Caudate nucleus (tissue), 63 donors: ENCODE measurements at places on chromosomes 2 and 18.

DNA sequence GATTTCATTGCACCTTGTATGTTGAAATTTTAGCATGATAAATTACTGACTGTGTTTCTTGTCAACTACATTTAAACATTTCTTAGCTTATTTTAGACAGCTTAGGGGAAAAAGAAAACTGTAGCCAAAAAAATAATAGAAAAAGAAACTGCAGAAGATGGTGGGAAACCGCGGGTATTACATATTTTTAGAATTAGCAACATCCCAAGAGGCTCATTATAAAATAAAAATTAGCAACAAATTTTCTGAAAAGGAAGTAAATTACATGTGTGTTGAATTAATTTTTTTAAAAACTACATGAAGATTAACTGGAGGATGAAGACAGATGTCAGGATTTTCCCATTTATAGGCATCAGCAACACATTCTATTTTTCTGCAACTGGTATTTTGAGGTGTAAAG, 4.3 kb downstream of the PELI1 start:
- no peak for DNase-seq

DNA sequence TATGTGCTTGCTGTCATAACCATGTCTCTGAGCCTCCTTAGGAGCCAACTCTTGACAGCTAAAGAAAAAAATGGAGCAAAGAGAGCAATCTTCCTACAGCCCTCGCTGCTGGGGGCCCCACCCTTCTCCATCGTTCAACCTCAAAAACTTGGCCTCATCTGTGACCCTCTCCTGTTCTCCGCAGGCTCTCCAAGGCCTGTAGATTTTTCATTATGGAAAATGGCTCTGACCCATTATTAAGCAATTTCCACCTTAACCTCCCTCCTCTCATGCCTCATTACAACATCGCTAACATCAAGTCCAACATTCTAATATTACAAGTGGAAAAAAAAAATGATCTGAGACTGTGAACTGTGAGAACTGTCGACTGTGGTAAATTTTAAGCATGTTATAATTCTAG, 98.7 kb downstream of the SLC8A1 start:
- DNase-seq: no peak

DNA sequence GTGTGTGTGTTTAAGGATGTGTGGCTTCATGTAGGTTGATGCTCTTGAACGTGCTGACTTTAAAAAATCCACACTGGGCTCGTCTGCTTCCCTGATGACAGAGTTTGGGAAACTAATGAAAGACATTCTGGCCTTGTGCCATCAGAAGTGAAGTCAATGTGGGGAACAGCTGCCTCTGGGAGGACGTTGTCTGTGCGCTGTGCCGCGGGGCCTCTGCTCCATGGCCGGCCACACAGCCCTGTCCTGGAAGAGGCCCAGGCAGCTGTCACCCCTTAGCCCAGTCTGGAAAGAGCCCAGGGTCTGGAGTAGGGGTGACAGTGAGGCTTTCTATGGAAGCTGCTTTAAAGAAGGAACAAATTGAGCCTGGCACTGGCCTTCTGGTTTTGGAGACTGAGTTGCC, 155.8 kb downstream of the SH3RF3 start:
- peak; percentile 20 for DNase-seq

DNA sequence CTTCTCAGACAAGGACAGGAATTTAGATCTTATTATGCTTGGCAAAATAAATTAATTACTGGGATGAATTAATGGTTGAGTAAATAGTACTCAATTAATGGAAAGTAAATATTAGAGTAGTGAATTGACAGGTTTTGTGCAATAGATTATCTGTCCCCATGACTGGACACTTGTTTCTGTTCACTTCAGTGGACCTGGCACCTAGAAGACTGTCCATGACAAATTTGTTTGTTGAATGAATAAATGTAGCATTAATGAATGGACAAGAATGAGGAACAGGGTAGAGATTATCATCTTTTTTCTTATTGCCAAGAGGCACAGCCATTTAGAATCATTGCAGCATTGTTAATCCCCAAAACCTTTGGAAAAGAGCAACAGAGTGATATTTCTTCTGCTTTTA, 570.0 kb upstream of the CRIM1 start:
- no peak for DNase-seq

GRCh38 chr2:150470435-150470834, 17.0 kb downstream of the RND3 start:
- no peak for DNase-seq

- DNase-seq: no peak
Observed at GRCh38 chr18:69648486-69648885, 247.8 kb downstream of the DOK6 start.

- no peak for DNase-seq
Observed at GRCh38 chr2:112918256-112918655, 7.3 kb downstream of the IL37 start.

DNA sequence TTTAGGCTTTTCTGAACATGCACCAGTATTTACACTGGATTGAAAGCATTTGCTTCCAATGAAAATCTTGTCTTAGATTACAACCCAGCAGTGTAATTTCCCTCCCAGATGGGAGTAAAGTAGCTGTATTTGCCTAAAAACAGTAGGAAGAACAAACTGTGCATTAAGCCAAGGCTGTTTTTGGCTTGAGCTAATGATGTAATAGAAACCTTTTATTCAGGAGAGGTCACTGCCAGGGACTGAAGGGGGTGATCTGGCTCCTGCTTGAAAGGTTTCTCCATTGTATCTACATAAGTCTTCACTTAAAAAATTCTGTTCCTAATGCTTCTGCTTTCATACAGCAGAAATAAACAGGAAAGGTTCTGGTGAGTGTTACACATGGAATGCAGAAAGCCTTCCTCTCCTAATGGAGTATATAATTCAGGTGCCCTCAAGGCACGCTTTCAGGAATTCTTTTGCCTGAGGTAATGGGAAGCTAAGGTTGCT, 74.4 kb downstream of the MEIS1 start:
- no peak for DNase-seq

DNA sequence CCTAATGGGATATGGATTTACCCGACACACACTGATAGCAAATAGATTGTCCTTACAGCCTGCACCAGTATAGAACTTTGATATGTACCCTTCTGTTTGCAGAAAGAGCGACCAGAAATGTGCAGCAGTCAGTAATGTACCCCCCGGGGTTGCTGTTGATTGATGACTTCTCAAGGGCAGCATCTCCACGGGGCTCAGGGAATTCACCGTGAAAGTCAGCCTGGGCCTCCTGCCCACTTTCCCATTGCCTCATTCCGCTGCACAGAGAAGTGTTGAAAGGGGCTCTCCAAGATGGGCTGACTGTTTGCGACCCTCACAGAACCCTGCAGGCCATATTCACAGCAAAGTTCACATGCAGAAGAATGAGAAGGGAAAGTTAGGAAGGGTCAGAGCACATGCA, 241.3 kb downstream of the PRKCE start:
- no peak for DNase-seq

DNA sequence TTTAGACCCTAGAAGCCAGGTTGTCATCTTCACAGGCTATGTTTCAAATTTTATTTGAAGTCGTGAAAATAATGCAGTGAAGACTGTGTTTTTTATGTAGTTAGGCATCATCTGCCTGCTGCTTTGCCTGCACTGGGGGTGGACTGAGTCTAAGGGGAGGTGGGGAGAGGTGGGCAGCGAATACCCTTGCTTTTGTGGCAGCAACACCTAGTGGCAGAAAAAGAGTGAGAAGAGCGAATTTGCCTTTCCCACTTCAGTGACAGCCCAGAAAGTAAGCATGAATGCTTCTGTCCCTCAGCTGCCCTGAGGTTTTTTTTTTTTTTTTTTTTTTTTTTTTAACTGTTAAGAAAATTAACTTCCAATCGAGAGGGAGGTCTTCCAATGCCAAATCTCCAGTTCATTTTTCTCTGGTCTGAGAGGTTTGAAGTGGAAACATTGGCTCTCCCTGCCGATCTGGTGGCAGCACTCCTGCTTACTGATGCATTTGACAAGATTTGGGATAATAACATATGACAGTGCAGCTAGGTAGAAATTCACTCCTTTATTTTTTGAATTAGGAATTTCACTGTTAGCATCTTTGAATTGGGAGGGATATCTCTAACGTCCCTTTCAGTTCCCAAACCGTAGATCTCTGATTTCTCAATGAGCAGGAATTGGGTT, 60.3 kb upstream of the LYPD6B start:
- DNase-seq: no peak

DNA sequence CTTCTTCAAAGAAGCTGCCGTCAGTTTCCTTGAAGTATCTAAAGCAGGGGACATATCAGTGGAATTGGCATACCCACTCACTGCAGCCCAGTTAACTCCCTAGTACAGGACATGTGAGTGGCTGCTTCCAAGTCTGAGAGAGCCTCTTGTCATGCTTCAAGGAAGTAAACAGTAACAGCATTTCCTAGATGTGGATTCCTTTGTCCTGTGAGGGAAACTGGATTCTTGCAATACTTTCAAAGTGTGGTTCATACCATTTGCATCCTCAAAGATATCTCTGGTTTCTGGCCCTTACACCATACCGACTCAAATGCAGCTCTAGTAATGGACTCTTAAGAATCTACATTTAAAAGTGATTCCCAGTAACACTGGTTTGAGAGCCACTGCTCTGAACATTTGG, 87.2 kb downstream of the ESCO1 start:
- no peak for DNase-seq

DNA sequence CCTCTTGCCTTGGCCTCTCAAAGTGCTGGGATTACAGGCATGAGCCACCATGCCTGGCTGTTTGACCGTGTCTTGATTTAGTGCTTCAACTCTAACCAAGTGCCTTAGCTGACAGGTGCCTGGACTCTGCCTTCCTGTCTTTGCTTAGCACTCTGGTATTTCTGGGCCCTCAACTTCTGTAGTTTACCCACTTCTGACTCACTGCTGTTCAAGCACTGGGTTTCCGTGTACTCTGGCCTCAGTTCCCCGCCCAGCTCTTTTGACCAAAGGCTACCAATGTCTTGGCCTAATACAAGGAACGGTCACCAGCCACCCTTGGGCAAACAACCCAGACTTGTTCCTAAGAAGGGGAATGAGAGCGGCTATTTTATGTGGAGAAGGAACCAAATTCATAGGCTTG, 35.7 kb upstream of the CABLES1 start:
- DNase-seq: no peak

DNA sequence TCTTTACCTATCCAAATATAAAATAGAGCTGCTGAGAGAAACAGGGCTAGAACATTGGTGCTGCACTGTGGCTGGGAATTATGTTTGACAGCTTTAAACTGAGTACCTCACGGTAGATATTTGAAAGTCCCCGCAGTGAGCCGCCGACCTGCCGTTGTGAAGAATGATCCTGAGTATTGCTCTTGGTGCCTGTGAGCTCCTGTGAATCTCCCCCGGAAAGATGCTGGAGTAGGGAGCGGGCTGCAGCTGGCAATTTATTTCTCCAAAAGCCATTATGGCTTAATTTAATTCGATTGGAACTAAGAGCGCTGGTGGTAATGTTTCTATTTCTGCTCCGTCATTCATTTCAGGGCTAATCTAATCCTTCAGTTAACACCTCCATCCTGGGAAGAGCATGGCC, 129.4 kb upstream of the TPO start:
- DNase-seq: no peak

GRCh38 chr18:11095211-11095610, 54.2 kb downstream of the PIEZO2 start:
- no peak for DNase-seq

DNA sequence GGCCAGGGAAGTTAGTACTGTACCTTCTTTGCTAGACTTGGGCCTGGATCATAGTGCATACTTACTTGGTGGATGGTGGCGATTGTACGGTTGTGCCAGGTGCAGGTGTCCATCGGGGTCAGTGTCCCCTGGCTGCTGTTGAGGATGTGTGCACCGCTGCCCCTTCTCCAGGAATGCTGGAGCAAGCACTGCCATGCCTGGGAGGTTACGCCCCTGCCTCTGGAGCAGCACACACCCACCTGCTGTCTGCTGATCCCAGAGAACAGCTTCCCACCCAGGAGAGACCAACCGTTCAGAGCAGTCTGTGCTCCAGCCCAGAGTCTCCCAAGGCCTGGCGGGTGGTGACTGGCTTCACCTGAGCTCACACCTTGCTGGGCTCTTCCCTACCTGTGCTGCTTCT, 286.8 kb upstream of the HS6ST1 start:
- DNase-seq: no peak

DNA sequence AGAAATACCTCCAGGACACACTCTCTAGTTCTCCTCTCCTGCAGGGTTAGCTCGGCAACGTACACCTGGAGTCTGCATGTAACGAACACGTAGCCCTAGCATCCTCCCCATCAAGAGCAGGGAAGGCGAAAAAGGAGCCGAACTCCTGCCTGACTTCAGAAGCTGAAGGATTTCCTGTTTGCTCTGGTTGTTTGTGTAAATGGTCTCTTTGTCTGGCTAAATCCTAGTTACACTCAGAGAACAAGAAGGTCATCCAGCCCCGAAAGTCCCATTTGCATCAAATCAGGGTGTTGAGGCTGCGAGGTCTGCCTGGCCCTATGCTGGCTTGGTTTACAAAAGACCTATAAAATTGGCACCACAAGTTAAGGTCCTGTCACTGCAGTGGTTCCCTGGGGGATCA, 66.4 kb upstream of the POMC start:
- DNase-seq: no peak

DNA sequence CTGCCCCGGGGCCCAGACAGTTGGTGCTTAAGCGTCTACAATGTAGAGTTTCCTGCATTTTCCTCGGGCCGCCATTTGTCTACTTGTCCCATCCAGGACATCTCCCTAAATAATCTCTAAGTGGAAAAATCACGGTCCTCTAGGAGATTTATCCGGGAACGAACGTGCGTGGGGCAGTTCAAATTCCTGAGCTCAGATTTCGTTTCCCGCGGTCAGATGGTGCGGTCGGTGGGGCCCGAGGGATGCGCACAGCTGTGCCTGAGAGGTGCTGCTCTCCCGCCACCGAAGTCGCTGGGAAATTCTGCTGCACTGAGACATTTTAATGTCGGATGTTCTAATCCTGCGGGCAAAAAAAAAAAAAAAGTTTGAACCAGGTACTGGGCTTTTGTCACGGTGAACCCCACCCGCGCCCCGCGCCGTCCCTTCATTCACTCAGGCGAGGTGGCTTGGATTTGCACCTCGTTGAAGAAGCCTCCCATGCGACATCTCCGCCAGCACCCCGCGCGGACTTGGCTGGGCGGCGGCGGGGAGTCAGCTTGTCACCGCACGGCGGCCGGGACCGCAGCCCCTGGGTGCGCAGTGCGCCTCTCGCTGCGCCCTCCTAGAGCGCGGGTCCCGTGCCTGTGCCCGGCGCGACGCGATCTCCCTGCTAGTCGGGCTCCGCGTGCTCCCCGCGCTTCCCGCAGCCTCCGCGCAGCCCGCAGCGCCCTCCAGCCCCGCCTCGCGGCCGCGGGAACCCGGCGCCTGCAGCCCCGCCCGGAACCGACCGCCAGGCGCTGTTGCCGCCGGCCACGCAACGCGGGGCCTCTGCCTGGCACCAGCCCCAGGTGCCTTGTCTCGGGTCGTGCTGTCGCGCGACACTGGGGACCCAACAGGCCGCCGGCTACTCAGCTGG, 191.9 kb upstream of the TCF4 start:
- DNase-seq: peak; percentile 11

- no peak for DNase-seq
Observed at GRCh38 chr2:181393472-181393871, 63.7 kb upstream of the ITGA4 start.

GRCh38 chr2:1544478-1545069, 131.3 kb downstream of the TPO start:
- no peak for DNase-seq
